NCI-H187 treated with DMSO at 0.1 percent for 48 hours (cell line): ENCODE measurements at places on chromosomes 12 and 14.

DNA sequence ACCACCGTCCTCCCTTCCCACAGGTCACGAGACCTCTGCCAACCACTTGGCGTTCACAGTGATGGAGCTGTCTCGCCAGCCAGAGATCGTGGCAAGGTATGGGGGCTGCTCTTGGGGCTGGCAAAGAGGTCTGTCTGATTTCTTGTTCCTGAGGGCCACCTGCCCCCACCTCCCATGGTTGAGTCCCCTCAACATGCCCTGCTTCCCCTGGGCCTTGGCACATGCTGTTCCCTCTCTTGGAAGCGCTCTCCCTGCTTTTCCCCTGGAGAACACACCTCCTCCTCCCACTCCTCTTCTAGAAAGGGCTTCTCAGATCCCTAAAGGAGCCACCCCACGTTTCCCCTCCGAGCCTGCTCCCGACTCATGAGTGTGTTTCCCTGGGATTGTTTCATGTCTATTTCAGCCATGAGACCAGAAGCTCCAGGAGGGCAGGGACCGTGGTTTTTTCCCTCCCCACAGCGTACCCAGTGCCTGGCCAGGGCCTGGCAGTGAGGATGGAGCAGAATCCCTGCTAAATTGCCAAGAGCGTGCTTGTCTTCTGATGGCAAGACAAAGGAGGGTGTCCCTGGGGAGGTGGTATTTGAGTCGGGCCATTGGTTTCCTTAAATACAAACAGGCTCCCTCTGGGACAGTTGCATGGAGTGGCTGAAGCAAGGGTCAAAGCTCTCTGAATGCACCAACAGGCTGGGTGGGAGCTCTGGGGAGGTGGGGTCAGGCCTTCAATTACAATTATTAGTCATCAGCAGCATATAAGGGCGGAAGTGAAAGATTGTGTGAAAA lies 34.1 kb downstream of the CYP46A1 start:
- no peak for DNase-seq

DNA sequence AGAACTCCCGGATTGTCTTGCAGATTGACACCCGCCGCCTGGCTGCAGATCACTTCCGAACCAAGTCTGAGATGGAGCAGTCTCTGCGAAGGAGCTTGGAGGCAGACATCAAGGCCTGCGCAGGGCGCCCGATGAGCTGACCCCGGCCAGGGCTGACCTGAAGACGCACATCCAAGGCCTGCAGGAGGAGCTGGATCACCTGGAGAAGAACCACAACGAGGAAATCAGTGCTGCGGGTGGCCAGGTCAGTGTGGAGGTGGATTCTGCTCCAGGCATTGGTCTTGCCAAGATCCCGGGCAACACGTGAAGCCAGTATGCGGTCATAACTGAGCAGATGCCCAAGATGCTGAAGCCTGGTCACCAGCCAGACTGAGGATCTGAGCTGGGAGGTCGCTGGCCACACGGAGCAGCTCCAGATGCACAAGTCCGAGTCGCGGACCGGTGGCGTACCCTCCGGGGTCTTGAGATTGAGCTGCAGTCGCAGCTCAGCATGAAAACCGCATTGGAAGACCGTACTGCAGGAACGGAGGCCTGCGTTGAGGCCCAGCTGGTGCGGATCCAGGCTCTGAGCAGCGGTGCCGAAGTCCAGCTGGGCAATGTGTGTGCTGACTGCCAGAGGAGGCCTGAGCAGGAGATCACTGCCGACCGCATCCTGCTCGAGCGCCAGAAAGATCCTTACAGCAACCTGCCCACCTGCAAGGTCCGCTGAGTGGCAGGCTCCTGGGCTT lies 12.4 kb upstream of the A2M start:
- no peak for DNase-seq

DNA sequence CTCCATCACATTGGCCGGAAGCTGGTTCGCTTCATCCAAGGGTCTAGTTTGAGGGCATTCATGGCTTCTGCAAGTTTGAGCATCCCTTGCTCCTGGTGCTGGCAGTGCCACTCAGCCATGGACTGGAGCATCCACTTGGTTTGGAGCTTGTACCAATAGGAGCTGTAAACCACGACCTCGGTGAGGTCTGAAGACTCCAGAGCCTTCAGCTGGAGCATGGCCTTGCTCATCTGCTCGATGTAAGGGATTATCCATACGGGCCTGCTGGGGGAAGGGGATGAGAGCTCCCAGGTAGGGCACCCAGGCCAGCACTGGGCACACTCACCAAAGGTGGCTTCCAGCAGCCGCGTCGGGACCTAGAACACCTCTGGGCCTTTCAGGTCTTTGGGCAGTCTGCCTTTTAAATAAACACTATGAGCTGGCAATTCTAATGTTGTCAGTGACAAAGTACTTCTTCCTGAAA lies 13.5 kb downstream of the FOS start:
- DNase-seq, result no peak

- DNase-seq, result no peak
Measured at GRCh38 chr14:77045238-77046162, 17.0 kb upstream of the IRF2BPL start.

DNA sequence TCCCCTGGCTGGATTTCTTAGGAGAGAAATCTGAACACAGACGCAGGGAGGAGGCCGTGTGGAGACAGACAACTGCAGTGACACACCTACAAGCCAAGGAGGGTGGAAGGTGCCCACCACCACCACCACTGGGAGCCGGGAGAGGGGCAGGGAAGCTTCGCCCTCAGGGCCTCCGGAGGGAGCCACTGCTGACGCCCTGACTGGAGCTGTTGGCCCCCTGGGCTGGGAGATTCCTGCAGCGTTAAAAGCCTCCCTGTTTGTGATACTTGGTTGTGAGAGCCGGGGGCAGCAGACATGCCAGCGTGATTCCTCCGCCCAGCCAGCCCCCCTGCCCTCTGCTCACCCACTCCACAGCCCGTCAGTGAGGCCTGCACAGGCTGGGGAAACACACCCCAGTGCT lies 72.0 kb downstream of the CHGA start:
- DNase-seq, result no peak

DNA sequence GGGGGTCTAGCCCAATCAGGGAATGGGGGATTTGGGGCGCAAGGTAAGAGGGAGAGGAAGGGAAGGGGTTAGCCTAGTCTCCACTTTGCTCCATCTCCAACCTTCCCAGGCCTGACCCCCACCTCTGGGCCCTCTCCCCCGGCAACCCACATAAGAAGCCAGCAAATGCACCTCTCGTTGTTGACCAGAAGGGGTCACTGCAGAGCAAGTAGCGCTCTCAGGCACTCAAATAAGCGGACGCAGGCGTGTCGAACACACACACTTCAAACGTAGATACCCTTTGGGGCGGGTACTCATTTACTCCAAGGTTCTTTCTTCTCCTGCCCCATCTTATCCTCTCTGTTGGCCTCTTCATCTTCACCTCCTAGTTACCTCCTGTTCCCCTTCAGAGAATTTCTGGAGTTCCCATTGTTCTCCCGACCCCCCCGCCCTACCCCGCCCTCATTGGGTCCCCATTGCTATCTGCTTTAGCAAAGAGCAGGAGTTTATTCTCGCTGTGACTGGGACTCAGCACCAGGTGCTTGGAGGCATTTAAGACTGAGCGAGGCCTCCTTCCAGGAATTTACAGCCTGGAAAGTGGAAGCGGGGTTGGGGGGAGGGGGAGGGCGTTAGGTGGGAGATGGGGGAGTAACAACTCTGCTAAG lies 1.5 kb upstream of the SRRM4 start:
- DNase-seq, result peak; percentile 56

DNA sequence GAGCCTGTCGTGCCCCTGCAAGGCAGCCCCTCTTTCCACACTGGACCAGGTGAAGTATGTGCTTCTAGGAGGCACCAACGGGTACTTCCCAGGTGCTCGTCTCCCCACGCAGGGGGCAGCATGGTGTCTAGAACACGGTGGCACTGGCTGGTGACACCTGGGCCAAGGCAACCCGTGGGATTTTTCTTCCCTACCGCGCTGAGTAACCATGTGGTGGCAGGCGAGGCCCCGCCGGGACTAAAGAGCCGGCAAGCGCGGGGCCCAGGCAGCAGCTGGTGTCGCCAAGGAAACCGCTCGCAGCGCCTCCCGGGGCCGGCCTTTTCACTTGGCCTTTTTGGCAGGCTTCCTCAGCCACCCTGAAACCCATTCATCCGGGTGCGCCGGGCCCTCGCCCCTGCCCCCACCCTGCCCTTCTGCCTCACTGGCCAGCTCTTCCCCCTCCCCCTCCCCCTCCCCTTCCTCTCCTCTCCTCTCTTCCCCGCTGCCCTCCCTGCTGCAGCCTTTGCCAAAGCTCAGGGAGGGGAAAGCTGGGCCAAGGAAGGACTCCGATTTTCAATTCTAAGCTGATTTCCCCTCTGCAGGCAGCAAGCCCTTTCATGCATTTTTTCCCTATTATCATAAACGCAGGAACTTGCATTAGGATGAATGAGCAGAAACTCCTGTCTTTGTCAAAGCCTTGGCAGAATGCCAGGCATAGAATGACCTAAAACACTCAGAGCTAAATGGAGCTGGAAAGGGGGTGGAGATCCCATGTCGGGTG lies 81.2 kb downstream of the IRF2BPL start:
- peak; percentile 91 for DNase-seq

DNA sequence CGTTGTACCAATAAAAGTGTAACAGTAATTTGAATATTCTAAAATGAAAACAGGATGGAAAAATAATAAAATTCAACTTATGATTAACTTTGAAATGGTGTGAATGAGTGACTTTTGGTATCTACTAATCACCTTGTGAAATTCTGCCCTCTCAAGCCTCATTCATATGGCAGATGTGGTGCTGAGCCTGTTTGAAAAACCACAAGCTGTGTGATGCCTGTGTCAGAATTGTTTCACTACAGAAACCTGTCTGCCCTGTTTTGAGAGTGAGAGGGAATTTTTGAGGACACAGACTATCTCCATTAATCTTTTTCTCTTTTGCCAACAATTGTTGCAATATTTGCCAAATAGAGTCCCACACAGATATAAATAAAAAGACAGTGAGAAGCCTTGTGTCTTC lies 3.9 kb upstream of the RNU6-7 start:
- DNase-seq, result no peak

- DNase-seq, result no peak
Measured at GRCh38 chr12:25384038-25384892, 133.5 kb upstream of the KRAS start.

DNA sequence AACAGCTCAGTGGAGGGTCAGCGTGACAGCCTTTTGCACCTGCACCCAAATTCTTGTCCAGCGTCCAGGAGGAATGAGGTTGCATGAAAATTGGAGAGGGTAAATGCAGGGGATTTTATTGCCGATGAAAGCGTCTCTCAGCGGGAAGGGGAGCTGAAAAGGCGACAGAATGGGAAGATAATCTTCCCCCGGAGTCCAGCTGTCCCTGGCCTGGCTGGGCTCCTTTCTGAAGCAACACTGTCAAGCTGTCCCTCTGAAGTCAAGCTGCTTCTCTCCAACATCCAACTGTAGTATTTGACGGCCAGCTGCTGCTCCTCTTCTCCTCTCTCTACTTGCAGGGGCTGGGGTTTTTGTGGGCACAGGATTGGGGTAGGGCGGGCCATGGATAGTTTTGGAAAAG lies 32.7 kb downstream of the NOPCHAP1 start:
- no peak for DNase-seq

- no peak for DNase-seq
Measured at GRCh38 chr12:109170324-109170723, 53.9 kb downstream of the ACACB start.

DNA sequence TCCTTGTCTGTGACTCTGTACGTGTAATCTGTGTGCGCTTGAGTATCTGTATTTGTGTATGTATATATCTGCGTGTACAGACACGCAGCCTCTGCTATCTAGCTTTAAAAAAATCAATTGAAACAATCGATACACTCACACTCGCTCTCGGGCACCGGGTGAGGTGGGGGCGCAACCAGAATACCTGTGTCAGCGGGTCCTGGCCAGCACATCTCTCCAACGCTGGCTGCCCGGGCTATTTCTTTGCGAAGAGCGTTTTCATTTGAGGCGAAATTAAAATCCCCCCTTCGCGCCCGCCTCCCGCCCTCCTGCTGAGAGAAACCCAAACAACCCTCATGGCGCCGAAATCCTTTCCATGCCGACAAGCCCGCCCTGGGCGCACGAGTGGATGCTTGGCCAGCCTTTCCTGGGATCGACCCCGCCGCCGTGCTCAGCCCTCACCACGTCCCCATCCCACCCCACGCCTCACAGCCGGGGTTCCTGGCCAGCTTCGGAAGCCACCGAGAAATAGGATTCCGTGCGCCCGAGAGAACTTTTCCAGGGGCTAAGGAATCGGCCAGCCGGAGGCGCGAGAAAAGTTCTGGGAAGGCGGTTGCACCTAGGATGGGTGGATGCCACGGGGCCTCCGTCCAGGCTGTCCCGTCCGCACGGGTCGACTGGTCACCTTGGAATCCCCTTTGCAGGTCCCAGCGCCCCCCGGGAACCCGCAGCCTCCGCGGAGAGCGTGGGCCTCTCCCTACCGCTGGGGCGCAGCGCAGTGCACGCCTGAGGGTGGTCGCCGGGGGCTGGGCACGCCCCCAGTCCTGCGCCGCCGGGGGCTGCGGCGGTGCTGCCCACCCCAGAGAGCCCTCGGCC lies 1.0 kb downstream of the ZDHHC22 start:
- DNase-seq, result no peak

DNA sequence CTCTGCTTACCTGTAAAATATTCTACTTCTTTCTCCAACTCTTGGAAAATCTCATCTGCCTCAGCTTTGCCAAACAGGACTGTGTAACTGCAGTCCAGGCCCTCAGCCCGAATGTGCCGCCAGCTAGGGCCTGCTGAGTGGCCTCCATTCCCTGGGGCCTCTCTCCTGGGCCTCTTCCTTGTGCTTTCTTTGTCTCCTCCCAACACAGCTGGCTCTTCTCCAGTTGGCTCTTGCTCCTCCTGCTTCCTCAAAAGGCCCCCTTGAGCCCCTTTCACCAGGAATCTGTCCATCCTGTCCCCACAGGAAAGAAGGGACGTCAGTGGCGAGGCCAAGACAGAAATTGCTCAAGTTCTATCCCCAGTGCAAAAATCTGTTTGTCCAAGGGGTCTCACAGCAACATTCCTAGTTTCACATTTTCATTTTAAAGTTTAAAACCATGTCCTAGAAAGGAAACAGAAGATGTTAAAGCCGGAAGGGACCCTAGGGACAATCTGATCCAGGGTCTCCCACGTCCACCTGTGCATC lies 713 bp downstream of the ALKBH2 start:
- DNase-seq, result no peak

DNA sequence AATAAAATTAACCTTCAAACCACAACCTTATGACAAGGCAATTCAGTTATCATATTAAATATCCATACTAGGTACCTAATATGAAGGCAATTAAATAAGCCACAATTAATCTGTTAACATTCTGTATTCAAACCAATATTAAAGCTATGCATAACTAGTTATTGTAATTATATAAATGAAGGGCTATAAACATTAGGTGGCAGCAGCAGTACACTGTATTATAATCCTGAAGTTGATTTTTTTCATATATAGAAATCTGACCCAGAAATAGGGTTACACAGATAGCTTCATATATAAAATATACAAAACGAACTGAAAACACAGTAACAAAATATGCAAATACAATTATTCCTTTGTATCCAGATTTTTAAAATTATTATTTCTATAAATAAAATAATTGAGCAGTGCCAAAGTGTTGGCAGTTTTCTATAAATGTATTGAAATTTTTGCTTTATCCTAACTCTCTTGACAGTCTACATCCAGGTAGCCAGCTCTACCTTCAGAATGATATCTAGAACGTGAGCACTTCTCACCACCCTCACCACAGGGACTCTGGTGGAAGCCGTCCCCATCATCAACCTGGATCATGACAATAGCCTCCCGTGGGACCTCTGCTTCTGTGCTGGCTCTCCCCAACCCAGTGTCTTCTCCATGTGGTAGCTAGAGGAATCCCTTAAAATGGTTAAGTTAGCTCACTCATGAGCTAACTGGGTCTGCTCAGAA lies 136.2 kb downstream of the MED13L start:
- DNase-seq, result no peak

- DNase-seq, result no peak
Measured at GRCh38 chr12:78340406-78340805, 509.7 kb downstream of the NAV3 start.
